ENCODE measurements at places on chromosomes 1 and 21. TPM values are rescaled to one million over a fixed set of nuclear protein-coding genes. Genes with fewer than 3 reads are reported as not detected.

Gene PMF1
- 122 TPM for polyA plus RNA-seq

Gene EXTL1
- 5.3 TPM for polyA plus RNA-seq

Gene NEXN
- polyA plus RNA-seq, result 277 TPM

Gene CHI3L1
- polyA plus RNA-seq, result 2.2 TPM

Gene OLIG1
- polyA plus RNA-seq, result not detected

Gene NUDT4B
- polyA plus RNA-seq, result 8.1 TPM

Gene LORICRIN
- polyA plus RNA-seq, result not detected

Gene CELA3A
- not detected for polyA plus RNA-seq

Gene FCMR
- polyA plus RNA-seq, result 2.8 TPM

Gene ATP6V1G3
- not detected for polyA plus RNA-seq

Gene DNALI1
- polyA plus RNA-seq, result 9.4 TPM

Gene CPT2
- 12.2 TPM for polyA plus RNA-seq

Gene LRRC3
- polyA plus RNA-seq, result 1.2 TPM

Gene GJC2
- polyA plus RNA-seq, result 1.4 TPM

Gene SPAG17
- 0.01 TPM for polyA plus RNA-seq

Gene ZBTB40
- 6.4 TPM for polyA plus RNA-seq

Gene OR10Z1
- polyA plus RNA-seq, result not detected

- DNase-seq, result no peak
Observed at GRCh38 chr21:32572574-32573420, 12.5 kb downstream of the TCP10L start.

- no peak for DNase-seq
Observed at GRCh38 chr21:15430023-15430422, 299.8 kb upstream of the USP25 start.

GRCh38 chr1:107750364-107750959 is 214.5 kb downstream of the VAV3 start:
- no peak for DNase-seq

GRCh38 chr1:209899948-209900347 is 38.1 kb upstream of the SYT14 start:
- no peak for DNase-seq

DNA sequence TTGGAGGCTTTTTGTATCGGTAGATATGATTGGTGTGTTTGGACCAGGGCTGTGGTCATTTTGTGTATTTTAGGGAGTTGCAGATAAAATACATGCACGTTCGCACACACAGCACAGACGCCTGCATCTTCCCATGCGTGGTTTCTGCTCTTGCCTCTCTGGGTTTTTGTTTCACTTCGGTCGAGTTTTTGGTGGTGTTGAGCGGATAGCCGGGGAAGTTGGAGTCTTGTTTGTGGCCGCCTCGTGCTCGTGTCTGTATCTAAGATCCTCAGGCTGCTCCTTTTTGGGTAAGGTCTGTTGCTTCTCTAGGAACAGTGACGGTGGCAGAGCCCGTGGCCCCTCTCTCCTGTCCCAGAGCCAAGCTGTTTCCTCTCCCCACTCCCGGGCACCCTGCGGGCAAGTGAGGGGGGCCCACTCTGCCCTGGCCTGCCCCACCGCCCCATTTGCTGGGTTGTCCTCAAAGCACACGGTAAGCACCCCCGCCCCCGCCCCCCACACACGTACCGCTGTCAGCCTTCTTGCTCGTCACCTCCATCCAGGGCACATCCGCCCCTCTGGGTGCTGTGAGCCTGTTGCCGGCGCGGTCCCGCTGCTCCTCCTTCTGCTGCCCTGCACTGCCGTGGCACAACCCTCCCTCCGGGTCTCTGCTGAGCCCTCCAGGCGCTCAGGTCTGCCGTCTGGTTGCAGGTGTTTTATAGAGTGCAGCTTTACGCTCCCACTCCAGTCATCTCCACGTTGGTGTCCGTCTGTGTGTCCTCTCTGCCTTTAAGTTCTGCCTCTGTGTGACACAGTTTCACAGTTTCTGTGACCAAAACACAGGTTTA is 51.9 kb downstream of the AGPAT3 start:
- no peak for DNase-seq

- peak; percentile 21 for DNase-seq
Observed at GRCh38 chr1:15757575-15758342, 836 bp upstream of the FBLIM1 start.

DNA sequence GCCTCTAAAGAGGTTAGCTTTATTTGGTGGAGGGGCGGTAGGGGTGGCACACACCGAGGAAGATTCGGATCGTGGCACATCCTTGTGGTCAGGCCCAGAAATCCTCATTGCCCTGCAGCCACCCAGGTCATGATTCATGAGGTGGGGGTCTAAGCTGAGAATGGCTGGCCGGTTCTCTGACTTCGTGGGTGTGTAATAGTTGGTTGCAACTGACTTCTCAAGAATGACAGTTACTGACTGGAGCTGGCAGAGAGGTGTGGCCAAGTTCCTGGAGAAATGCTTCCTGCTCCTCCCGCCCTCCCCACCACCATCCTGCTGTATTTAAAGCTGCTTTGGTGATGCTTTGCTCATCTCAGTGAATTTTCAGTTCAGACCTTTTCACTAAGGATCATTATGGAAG is 198.6 kb downstream of the KIF26B start:
- DNase-seq, result no peak

GRCh38 chr1:62355095-62355494 is 35.9 kb upstream of the KANK4 start:
- DNase-seq, result no peak

DNA sequence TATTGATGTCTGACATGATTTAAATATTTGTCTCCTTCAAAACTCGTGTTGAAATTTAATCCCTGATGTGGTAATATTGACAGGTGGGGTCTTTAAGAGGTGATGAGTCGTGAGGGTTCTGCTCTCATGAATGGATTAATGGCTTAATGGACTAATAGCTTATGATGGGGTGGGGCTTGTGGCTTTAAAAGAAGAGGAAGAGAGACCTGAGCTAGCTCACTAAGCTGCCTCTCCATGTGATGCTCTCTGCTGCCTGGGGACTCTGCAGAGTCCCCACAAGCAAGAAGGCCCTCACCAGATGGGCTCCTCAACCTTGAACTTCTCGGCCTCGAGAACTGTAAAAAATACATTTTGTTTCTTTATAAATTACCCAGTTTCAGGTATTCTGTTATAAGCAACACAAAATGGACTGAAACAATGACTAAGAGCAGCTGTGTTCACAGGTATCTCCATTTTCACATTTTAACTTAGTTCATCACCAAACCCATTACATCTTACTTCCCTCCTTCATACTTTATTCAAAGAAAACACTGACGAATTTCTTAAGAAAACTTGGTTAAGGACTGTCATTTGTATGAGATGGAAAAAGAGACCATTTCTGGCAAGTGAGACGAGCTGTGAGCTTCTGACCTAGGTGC is 12.1 kb upstream of the AIM2 start:
- DNase-seq, result no peak

DNA sequence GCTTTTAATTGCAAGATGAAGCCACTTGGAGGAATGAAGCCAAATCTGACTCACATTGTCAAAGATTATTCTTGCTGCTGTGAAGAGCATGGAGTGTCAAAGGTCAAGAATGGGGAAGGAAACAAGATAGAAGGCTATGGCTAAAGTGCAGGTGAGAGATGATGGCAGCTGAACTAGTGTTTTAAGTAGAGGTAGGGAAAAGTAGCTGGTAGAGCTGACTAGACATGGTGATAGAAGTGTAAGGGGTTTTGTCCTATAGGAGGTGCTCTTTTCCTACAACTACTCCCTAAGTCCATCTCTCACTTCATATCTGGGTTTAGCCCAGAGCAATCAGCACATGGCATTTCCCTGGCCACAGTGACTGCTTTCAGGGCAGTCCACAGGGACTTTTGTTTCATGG is 11.8 kb downstream of the UBE2T start:
- DNase-seq, result no peak

GRCh38 chr1:6270401-6270800 is 9.5 kb upstream of the GPR153 start:
- DNase-seq, result no peak

GRCh38 chr1:37714689-37715088 is 22.4 kb downstream of the CDCA8 start:
- DNase-seq, result no peak

DNA sequence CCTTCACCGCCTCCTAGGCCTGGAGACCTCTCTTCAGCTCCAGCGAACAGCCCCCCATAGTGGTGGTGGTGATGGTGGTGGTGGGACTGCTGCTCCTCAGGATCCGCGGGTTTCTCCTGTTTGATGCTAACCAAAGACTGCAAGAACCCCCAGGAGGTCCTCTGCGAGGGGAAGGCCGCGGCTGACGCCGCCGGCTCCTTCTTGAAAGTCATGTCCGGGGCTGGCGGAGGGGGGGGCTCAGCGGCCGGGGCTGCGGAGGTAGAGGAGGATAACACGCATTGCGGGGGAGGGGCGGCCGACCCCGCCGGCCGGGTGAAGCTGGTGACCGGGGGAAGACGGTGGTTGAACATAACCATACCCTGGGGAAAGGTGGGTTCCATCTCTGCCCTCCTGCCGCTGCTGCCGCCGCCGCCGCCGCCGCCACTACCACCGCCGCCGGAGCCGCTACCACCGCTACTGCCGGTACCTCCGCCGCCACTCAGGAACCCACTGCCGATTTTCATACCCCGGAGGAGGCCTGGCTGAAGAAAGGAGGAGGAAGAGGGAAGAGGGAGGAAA is 554 bp downstream of the ZNF281 start:
- DNase-seq, result peak; percentile 39

- DNase-seq, result no peak
Observed at GRCh38 chr1:98556521-98557158, 104.9 kb upstream of the SNX7 start.

DNA sequence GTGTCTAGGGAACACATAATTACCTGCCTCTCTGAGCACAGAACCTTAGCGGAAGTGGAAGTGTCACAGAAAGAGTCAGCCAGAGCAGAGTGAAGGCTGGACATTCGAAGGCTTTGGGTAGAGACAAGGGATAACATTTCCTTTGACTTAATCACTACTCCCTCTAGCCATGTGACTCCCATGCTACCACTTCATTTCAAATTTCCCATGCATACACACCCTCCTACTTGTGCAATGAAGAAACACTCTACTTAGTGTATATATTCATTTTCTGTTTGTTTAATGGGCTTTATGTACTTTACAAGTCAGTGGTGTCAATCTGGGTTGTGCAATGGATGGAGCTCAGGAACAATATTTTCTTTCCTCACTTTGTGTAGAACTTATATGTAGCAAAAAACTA is 6.9 kb downstream of the ANKRD35 start:
- DNase-seq, result no peak

GRCh38 chr1:59071876-59072582 is 224.9 kb upstream of the FGGY start:
- no peak for DNase-seq

GRCh38 chr1:32352831-32353383 is 9.4 kb downstream of the FAM229A start:
- no peak for DNase-seq

DNA sequence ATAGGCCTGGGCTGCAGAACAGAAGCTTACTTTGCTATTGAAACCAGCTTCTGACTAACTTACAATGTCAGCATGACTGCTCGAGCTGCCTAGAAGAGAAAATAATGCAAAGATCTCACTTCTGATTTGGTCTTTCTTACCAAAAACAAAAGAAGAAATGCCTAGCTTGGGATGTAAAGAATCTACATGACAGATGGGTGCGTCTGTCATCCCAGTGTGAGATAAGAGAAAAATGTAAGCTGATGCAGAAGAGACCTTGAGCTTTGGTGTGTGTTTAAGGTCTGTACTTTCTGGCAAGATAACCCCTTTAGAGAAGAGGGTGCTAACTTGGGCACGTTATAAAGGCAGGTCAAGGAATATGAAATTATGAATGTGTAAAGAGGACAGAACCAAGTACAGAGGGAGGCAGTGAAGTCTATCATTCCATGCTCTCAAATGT is 3.6 kb downstream of the FAM20B start:
- DNase-seq, result no peak

DNA sequence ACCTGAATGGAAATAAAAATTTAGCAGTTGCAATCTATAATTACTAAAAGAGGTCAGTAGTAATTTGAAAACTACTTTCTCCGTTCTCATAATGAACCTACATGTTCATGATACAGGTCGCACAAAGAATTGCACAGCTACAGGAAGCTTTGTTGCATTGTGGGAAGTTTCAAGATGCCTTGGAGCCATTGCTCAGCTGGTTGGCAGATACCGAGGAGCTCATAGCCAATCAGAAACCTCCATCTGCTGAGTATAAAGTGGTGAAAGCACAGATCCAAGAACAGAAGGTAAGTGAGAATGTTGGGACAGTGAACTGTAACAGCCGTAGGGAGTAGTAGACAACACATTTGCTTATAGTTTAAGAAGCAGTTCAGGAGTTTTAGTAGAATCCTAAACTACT is 68.8 kb upstream of the BMP8A start:
- no peak for DNase-seq

GRCh38 chr1:201268604-201269151 is 14.6 kb upstream of the PKP1 start:
- no peak for DNase-seq

GRCh38 chr21:31157756-31158155 is 119.5 kb upstream of the KRTAP19-8 start:
- no peak for DNase-seq

DNA sequence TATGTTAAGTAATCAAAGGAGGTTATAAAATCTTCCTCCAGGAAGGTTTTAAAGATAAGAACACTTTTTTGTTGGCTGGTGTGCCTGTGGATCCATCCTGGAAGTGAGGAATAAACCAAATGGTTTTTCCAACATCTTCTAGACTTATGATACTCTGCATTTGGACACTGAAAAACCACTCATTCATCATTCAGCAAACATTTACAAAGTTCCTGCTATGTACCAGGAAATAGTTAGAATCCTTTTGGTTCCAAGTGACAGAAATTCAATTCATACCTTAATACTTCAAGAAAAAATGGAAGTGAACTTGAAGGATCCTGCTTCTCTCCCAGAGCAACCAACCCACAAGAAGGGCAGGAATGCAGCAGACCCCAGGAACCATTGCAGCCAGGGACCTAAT is 39.6 kb upstream of the PIGC start:
- DNase-seq, result no peak

- DNase-seq, result no peak
Observed at GRCh38 chr1:40664791-40665190, 691 bp downstream of the RIMS3 start.
